ENCODE measurements at places on chromosomes 4 and X.

- DNase-seq, result no peak
These were observed 570 bp downstream of the WDR44 start for GRCh38 chrX:118346258-118347094.

- no peak for DNase-seq
These were observed 177.2 kb downstream of the TSPAN5 start for GRCh38 chr4:98481167-98481566.

- no peak for DNase-seq
These were observed 31.1 kb downstream of the UCHL1 start for GRCh38 chr4:41287852-41288251.

GRCh38 chr4:25346913-25347312, 30.1 kb upstream of the ANAPC4 start:
- no peak for DNase-seq

DNA sequence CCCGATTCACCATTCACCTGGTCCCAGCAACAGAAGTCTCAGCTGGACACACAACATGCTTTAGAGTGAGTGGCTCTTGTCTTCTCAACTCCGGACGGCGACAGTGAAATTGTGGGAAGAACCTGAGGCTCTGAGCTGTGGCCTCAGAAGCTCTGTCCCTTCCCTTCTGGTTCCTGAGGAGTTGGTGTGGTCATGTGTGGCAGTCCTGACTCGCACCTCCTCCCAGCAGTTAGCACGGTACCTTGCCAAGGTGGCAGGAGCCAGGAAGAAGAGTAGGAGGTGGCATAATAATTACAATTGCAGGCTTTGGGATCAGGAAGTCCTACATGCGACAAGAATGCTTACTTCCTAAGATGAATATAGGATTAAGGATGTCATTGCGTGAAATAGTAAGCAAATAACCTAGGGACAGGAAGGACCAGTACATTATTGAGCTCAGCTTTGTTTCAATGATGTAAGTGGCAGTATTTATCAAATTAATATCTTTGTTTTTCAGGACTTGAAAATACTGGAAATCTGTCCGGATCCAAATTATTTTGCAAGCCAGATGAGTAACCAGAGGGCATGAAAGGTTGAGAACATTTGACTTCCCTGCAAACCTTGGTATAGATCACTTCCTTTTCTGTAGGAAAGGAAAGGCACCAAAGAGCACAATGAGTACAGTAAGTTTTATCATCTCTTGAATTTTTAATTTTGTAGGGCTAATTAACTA, 21.1 kb downstream of the RNF4 start:
- no peak for DNase-seq

DNA sequence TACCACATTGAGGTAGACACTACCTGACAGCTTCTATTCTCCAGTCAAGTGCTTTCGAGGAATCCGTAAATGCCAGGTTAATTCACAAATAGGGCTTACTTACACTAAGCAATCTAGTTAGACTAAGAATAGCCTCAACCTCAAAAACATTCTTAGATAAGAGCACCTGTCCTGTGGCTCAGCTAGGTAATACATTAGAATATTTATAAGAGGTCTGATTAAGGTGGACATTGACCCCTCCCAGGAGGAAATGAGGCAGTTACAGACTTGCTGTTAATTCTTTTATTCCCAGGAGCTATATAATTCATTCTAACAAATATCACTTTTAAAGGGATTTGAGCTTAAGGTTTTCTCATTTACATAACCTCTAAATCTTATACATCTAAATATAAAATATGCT, 758.1 kb downstream of the GRID2 start:
- DNase-seq, result no peak

- DNase-seq, result peak; percentile 90
These were observed 81.0 kb upstream of the ESX1 start for GRCh38 chrX:104335756-104336155.

GRCh38 chr4:139223682-139224317, 46.8 kb upstream of the ELF2 start:
- peak; percentile 76 for DNase-seq

GRCh38 chr4:87853108-87853507, 20.3 kb downstream of the MEPE start:
- peak; percentile 51 for DNase-seq

- peak; percentile 61 for DNase-seq
These were observed 1001.2 kb downstream of the STIM2 start for GRCh38 chr4:27861802-27862201.

GRCh38 chrX:18871970-18872369, 111.9 kb downstream of the PHKA2 start:
- no peak for DNase-seq

DNA sequence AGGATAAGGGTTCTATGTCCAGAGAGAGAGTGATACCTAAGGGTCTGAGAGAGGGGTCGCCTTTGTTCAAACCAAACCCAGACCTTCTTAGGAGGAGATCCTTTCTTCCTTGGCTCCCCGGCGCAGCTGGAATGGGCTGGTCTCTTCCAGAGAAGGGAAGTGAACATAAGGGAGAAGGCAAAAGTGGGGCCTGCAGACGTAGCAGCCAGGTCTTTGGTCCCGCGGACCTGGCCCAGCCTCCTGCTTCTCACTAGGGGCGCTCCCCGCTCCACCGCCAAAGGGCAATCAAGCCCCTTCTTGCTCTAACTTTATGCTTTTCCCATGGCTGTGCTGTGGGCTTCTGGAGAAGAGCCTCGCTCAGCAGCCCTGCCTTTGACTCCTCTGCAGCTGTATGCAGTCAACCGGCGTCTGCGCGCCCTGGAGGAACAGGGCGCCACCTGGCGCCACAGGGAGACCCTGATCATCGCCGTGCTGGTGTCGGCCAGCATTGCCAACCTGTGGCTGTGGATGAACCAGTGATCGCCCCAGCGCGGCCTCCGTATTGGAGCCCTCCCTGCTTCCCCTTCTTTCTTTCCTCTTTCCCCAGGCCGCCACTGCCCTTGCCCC, 6.5 kb downstream of the FATE1 start:
- DNase-seq, result no peak

DNA sequence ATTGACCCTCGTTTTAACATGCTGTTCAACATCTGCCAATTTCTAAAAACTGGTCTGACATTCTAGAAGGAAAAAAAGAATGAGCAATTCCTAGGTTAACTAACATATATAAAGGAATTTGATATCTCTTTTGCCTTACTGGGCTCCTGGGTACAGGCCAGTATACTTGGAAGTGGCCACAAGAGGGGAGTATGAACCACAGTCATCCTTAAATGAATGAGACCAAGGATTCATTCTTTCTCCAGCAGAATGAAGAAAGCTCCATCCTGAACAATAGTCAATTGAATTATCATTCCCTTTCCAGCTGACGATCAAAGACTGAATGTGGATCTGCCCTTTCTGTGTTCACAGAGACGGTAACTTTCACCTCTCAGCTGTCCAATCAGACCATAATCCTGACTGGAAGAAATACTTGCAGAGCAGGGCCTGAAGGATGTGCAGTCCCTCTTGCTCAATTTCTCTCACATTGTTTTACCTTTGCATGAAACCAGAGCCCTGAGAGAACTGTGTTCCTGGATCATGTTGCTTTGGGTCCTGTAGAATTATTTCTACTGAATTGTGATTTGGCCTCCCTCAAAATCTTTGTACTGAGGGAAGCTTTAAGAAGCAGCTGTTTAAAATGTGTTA, 14.8 kb upstream of the SPARCL1 start:
- peak; percentile 52 for DNase-seq

DNA sequence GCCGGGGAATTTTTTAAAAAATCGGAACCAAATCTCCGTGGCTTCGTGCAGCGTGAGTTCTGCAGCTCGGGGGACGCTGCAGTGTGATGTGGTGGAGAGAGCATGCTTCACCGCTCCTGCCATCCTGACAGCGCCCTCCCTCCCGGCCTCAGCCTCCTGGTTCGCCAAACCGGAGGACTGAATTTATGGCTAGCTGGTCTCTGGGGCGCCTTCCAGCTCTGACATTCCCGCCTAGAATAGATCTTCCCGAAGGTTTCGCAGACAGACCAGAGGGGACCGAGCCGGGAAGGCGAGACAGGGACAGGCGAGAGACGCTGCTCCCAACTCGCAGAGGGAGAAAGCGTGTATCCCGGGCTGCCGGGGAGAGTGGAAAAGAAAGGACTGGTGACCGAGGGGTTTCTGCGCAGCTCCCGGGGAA, 25.9 kb downstream of the HOPX start:
- DNase-seq, result peak; percentile 12

DNA sequence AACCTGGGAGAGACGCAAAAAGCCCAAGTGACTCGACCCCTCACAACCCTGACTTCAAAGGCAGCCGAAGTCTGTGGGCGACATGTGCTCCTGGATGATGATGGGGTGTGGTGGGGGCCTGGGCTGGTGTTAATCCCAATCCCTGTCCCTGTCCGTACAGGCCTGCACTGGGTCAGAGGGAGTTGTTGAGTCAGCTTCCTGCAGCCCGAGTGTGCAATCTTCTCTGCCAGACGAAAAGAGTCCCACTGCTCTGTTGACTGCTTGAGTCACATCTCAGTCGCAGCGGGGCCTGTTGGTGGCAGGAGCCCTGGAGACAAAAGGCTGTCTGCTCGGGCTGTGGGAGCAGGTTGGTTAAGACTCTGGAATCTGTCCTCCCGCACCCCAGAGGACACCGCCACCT, 10.3 kb downstream of the FAM3A start:
- peak; percentile 62 for DNase-seq

GRCh38 chr4:52655506-52655905, 3.6 kb downstream of the USP46 start:
- DNase-seq, result no peak

- DNase-seq, result peak; percentile 15
These were observed 660 bp upstream of the HSPA4L start for GRCh38 chr4:127781300-127782024.

- DNase-seq, result no peak
These were observed 144.3 kb upstream of the PAK3 start for GRCh38 chrX:110951472-110952269.

DNA sequence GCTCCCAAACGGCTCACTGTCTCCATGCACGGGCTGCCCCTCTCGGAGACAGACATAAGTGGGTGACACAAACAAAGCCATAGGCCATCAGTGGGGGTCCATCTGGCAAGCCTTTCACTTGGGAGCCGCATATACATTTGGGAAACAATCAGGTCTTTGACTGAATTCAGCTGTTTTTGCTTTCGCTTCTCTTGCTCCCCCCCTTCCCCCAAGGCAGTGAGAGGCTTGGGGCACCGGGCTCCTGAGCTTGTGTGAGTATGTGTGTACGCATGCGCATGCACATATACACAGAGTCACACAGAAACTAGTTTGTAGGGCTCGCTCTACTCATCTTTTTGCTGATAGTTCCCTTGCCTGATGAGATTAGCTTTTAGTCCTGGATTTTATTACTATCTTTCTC, 284.4 kb downstream of the AFF2 start:
- DNase-seq, result no peak

GRCh38 chr4:118716304-118716703, 31.1 kb downstream of the METTL14 start:
- no peak for DNase-seq

GRCh38 chrX:118350221-118350620, 4.3 kb downstream of the WDR44 start:
- DNase-seq, result peak; percentile 40

GRCh38 chr4:130329036-130329435, 1233.1 kb downstream of the C4orf33 start:
- DNase-seq, result no peak

GRCh38 chr4:152894673-152895072, 41.5 kb upstream of the FHDC1 start:
- DNase-seq, result peak; percentile 63

DNA sequence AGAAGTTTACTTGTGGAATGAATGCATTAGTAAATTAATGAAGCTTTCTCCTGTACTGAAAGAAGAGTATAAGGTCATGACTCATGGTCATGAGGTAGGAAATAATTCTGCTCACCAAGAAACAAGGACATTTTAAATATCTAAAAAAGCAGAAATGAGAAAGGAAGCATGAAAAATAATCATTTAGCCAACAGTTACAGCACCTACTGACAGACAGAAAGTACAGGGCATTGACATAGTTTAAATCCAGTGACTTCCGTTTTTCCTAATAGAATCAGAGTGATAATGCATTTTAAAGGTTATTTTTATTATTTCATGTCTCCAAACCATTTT, 30.5 kb upstream of the ACSL1 start:
- DNase-seq, result no peak

DNA sequence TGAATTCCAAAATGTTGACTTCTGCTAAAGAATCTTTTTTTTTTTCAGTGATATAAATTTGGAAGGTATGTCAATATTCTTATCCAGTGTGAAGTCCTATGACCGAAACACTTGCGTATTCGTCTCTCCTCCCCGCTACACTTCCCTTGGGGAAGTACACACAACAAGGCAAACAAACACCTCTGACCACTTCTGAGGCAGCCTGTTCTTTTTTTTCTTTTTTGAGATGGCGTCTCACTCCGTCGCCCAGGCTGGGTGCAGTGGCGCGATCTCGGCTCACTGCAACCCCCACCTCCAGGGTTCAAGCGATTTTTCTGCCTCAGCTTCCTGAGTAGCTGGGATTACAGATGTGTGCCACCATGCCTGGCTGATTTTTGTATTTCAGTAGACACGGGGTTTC, 78.1 kb upstream of the DHRSX start:
- DNase-seq, result no peak

DNA sequence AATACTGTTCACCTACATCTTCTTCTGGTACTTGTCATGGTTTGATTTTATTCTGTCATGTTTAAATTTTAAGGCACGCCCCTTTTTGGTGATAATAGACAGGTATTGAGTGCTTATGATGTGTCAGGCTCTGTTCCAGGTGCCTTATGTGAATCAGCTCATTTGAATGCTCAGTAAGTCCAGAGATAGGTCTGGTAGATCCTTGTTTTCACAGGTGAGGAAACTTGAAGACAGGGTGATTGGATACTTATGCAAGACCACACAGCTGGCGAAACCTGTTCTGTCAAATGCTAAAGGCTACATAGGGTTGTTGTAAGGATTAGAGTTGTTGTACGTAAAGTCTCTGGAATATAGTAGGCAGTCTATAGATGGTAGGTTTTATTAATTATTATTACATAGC, 9.6 kb upstream of the SLC25A14 start:
- no peak for DNase-seq

GRCh38 chrX:147476008-147476407, 435.7 kb upstream of the FMR1 start:
- no peak for DNase-seq

DNA sequence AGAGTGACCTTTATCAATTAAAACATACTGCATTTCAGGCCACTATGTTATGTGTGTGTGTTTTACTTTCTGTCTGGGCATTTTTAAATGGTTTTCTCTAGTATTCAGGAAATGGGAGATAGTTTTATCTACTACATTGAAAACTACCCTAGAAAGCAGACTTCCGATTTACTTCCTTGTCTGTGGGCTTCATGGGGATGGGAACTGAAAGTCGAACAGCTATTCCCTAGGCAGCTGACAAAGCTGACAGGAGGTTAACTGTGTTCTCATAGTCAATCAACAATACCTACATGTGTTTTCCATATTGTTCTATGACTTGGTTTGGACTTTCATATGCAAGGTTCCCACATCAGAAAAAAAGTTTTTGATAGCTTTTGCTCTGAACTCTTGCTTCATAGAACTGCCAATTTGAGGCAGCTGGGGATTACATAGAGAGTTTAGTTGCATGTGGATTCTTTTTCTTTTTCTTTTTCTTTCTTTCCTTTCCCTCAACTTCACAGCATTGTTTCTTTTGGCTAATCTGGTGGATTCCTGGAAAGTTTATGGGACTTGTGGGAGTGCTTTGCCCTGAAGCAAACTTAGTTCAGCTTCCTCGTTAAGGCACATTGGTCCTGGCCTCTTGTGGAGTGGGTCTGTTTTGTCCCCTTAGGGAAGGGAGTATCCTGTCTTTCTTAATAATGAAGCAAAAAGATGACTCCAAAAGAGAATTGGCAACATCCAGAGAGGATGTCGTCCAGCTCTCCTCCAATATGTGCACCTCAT, 327.1 kb upstream of the GIMD1 start:
- DNase-seq, result no peak
